Stimulated activated CD4-positive, alpha-beta T cell treated with anti-CD3 and anti-CD28 coated beads, Interleukin-2, amount 100 ng/mL, for 4 hours (primary cell): ENCODE measurements at places on chromosomes 12 and 14.

- no peak for DNase-seq
These were observed 53.7 kb upstream of the KITLG start for GRCh38 chr12:88634008-88634407.

- DNase-seq = no peak
These were observed 9.2 kb upstream of the CRIP2 start for GRCh38 chr14:105465209-105466031.

DNA sequence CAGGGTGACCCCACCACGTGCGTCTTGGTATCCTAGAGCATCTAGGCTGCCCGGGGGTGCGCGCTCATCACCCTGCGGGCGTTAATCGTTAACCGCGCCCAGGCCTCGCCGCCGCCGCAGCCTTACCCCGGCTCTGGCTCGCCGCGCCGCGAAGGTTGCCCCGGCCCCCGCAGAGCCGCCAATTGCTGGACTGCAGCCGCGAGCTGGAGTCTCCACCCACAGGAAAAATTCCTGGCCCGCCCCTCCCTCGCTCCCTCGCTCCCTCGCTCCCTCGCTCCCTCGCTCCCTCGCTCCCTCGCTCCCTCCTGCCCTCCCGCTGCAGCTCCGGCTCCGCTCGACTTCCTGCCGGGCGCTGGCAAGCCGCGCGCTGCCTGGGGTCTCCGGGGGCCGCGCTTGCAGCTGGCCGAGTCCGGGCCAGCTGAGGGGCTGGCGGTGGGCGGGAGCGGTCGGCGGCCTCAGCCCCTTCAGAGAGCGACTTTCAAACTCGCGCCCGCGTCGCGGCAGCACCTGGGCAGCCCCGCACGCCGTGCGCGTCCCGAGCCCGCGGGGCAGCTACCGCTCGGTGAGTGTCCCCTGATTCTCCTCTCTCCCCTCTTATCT is at the start of gene PLEKHG3:
Gene PLEKHG3, plus strand, starts transcription at position 282 of the 600 bp plus-strand sequence. CDS start 23,208 bp downstream, outside the sequence.
- DNase-seq = no peak

GRCh38 chr12:116697716-116698115 is 40.2 kb downstream of the SPRING1 start:
- no peak for DNase-seq

DNA sequence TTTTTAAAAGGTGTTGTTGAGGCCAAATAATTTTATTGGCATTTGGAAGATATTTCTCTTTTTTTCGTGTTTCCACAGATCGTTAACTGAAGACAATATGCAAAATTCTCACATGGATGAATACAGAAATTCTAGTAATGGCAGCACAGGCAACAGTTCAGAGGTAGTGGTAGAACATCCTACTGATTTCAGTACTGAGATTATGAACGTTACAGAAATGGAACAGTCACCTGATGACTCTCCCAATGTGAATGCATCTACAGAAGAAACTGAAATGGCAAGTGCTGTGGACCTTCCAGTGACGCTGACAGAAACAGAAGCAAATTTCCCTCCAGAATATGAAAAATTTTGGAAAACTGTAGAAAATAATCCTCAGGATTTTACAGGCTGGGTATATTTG is 11.2 kb downstream of the PRPF39 start:
- no peak for DNase-seq

- peak; percentile 44 for DNase-seq
These were observed 34.0 kb downstream of the FIGNL2 start for GRCh38 chr12:51814311-51815088.
